Activated naive CD4-positive, alpha-beta T cell treated with Interleukin-2 at 50 U/mL for 16 hours (primary cell): ENCODE measurements at places on chromosomes 6 and 20.

DNA sequence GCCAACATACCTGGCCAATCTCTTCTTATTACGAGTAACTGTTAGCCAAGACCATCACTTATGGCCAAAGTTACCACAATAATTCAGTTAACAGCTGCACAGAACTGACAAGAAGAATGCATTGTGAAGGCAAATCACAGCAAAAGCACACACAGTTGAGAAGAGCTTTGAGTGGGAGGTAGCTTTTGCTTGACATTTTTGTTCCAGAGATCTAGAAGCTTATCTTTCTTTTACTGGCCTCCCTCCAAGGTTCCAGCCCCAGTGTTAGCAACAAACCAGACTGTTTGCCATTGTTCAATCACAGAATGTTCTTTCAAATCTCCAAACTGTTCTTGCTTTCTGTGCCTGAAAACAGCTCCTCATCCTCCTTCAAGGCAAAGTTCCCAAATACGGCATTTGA, 35.9 kb upstream of the IRAK1BP1 start:
- DNase-seq, result no peak

DNA sequence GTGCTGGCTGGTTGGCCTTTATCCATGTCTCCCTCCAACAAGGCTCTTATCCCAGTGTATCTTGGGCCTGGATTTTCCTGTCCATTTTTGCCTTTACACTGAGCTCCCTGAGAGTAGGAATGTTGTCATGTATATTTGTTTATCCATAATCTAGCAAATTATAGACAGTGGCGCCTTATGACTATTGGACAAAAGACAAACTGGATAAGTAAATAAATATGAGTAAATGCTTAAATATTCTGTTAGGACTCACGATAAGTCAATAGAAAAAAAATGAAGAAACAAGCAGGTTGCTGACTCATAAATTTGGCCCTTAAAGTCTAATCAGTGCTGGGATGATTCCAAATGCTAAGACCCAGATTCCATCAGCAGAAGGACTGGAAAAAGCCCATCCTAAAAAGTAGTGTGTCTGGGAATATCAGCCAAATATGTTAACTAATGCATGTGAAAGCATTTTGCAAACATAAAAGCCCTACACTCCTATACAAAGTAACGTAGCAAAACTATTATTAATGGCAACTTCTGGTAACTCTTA, 55.0 kb upstream of the PCSK2 start:
- no peak for DNase-seq

GRCh38 chr6:22290045-22290444, 6.8 kb downstream of the PRL start:
- no peak for DNase-seq

GRCh38 chr6:34031625-34032383, 114.1 kb downstream of the GRM4 start:
- no peak for DNase-seq

DNA sequence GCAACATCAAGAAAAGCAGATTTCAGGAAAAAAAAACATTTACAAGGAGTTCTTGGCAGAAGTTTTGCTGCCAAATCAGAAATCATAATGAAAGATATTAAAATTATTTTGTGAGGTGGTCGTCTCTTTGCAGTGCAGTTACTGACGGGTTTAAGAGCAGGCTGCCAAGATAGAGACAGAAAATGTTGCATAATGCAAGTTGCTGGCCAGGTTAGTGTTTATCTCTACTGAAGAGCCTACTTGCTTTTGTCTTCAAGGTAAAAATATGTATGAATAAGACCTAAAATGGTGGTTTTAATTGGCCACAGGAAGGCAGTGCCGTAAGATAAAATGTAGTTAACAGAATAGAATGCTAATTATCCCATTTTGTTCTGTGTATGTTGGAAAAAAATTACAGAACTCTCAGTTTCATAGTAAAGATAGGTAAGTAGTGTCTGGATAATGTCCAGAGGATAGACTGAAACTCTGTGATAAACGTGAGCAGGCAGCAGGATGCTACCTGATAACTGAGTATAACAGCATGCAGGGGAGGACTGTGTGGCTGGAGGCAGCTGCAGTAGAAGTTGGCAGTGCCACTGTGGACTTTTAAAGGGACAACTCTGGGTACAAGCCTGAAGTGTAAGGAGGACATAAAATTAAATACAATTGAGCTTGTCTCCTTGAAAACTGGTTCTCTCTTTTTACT, 13.9 kb downstream of the FOXO3 start:
- DNase-seq, result no peak

DNA sequence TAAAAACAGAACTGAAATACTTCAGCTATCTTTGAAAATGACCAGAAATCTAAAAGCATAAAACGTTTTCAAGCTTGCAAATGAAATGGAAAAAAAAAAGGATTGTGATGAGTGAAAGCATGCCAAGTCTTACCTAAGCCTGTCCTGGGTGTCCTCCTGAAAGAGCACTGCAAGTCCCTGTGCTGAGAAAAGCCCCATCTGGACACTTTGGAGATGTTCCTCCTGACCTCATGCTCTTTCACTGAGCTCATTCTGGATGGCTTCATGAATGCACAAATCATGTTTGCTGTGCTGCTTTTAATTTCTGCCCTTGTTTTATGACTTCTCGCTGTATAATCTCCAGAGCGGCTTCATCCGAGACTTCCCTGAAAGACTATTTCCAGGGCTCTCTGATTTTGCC, 136.0 kb downstream of the SOD2 start:
- no peak for DNase-seq

DNA sequence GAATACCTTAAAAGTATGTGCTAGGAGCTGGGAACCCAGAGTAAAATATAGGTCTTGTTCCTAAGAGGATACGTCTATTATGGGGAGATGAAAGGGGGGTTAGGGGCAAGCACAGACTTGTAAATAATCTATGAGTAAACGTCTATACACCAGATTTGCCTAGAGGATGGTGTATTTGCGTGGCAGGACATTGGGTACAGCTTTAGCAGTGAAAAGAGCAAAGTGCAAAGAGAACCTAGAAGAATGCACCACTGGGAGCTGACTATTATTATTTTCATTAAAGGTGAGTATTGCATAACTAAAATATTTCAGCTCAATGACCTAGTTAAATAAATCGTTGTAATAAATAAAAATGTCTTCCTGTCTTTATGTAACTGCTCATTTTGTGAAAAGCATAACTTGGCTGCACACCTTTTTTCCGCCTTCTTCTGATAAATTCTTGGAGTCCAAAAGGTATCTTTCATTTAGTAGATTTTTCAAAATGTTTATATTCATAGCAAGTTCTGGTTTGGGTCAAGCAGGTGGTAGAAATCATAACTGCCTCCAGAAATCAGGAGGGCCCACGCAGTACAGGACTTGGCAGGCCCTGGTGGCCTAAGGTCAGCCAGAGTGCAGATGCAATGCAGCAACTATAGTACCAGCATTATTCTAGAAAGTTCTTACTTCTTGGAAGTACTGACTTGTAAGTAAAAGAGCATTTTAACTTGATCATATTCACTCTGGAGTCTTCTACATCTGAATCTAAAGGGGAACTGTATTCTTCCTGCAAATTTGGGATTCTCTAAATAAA, 357.2 kb downstream of the PLCB1 start:
- DNase-seq, result no peak
